Activated naive CD8-positive, alpha-beta T cell treated with anti-CD3 and anti-CD28 coated beads, Interleukin-2, amount 10 ng/mL, durations not matched to agents 7 days and 5 days (primary cell): ENCODE measurements at places on chromosomes 7 and 10. TPM values are rescaled to one million over a fixed set of nuclear protein-coding genes. Genes with fewer than 3 reads are reported as not detected.

Gene CPVL
- 0.75 TPM for total RNA-seq

Gene SLC18A2
- 0.17 TPM for total RNA-seq

Gene ITGB8
- not detected for total RNA-seq

Gene CALML5
- total RNA-seq = not detected

Gene LRRC18
- not detected for total RNA-seq

Gene TMEM213
- total RNA-seq = not detected

Gene SPRN
- not detected for total RNA-seq

Gene GATA3
- 48.3 TPM for total RNA-seq

Gene HOXA9
- not detected for total RNA-seq

Gene ADAM12
- 0.39 TPM for total RNA-seq

Gene NPC1L1
- not detected for total RNA-seq

Gene PIK3AP1
- total RNA-seq = 7.4 TPM

Gene ACBD7
- 1.5 TPM for total RNA-seq
